ENCODE measurements at places on chromosomes 13 and 19.

GRCh38 chr13:75324413-75324940, 157.5 kb downstream of the TBC1D4 start:
- no peak for DNase-seq

GRCh38 chr19:11745869-11746268, 7.1 kb upstream of the ZNF823 start:
- DNase-seq: no peak

GRCh38 chr13:110629735-110630134, 14.4 kb downstream of the NAXD start:
- DNase-seq: no peak

GRCh38 chr13:93318534-93319254, 92.1 kb downstream of the GPC6 start:
- no peak for DNase-seq

GRCh38 chr13:58883405-58883804, 1251.9 kb downstream of the PCDH17 start:
- DNase-seq: no peak

DNA sequence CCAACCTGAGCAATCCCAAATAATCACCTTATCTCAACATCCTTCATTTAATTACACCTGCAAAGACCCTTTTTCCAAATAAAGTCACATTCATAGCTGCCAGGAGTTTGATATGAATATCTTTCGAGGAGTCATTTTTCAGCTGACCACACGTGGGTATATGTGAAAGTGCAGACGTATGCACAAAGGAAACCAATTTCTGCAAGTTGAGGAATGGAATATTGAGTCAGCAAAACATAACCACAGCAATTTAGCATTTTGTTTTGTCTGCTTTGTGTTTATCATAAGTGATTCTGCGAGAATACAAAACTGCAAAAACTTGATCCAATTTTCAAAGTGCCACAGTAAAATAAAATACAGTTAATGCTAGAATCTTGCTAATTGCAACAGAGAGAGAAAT, 295.9 kb downstream of the SUCLA2 start:
- no peak for DNase-seq

DNA sequence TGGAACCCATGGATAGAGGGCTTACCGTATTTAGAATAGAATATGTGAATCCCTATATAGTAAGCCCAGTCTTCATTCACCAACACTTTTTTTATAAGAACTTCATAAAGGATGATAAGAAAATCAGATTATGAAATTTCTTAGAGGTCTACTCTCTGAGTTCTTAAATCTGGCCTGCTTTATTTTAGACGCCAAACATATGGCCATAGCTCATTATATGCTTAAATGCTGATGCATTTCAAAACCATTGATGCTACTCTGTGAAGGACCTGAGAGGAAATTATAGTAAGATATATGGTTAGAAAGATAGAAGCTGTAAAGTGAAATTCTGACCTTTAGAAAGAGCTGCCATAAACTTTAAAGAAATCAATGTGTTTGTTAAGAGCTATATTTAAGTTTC, 38.3 kb downstream of the GPC6 start:
- no peak for DNase-seq

GRCh38 chr19:33927789-33928457, 131.3 kb downstream of the KCTD15 start:
- DNase-seq: no peak

Data from WERI-Rb-1 (cell line).